ENCODE measurements at places on chromosomes 12 and 14.
A peak's percentile ranks its signal among the peaks of the same experiment; 100 is the strongest.

DNA sequence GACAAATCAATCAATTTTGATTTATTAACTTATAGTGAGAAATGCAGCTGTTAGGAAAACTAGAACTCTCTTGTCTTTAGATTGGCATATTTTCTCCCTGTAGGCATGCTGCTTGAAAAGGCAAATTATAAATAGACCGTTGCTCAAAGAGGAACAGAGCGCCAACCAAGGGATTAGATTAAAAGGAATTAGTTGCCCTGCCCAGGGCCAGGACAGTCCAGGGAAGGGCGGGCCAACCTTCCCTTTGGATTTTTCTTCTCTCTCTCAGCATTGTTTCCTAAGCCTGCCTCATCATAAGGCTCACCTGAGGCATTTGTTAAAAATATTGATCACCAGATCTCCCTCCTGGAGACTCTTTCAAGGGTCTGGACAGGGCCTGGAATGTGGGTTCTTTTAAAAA is 8.6 kb downstream of the CIPC start:
- peaks cover 1% of the 10 kb centered on the region for H3K4me1 ChIP-seq
- DNase-seq = no peak
- no peak overlapping the region for H3K4me3 ChIP-seq
- H3K27ac ChIP-seq = no peak overlapping the region

DNA sequence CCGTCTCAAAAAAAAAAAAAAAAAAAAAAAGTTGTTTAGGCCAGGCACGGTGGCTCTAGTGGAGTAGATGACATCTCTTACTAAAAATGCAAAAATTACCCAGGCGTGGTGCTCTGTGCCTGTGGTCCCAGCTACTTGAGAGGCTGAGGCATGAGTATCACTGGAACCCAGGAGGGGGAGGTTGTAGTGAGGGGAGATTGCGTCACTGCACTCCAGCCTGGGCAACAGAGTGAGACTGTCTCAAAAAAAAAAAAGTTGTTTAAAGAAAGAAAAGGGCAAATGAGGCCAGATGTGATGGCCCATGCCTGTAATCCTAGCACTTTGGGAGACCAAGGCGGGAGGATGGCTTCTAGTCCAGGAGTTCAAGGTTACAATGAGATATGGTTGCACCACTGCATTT is 36.6 kb upstream of the SPPL3 start:
- no peak overlapping the region for H3K4me3 ChIP-seq
- no peak for DNase-seq
- peaks cover 33% of the 10 kb centered on the region for H3K27me3 ChIP-seq
- peaks cover 1% of the 10 kb centered on the region for H3K4me1 ChIP-seq
- H3K27ac ChIP-seq = no peak overlapping the region

DNA sequence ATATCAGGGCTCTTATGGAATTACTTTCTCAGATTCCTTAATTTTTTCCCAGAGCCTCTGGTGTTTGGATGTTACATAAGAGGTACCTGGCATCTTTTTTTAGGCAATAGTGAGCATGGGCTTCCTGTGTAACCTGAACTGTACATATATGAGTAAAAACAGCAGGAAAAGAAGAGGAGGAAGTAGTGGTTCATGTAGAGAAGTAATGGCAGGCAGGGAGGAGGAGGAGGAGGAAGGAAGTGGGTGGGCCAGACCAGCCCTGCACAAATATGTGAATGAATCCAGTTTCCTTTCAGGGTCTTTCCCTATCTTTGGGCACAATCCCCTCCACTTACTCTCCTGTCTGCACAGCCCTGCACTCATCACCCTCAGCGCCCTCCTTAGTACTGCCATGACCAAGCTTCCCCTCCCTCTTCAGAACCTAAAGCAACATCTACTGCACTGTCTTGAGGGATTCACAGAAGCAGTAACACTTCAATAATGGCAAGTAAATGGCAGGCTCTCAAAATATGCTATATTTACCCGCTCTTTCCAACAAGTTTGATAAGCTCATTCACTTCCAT is 40.9 kb upstream of the GSG1 start:
- H3K27ac ChIP-seq = no peak overlapping the region
- peaks cover 7% of the 10 kb centered on the region for H3K4me1 ChIP-seq
- no peak overlapping the region for H3K4me3 ChIP-seq
- DNase-seq = no peak
- no peaks in the 10 kb centered on the region for H3K36me3 ChIP-seq
- H3K27me3 ChIP-seq = peaks cover 6% of the 10 kb centered on the region

- H3K4me1 ChIP-seq = peaks cover 49% of the 10 kb centered on the region
- no peaks in the 10 kb centered on the region for H3K27me3 ChIP-seq
- H3K27ac ChIP-seq = peak overlapping the region; percentile 80
- peak overlapping the region; percentile 1 for H3K4me3 ChIP-seq
These were observed 12.4 kb downstream of the MTRFR start for GRCh38 chr12:123245678-123246077.

DNA sequence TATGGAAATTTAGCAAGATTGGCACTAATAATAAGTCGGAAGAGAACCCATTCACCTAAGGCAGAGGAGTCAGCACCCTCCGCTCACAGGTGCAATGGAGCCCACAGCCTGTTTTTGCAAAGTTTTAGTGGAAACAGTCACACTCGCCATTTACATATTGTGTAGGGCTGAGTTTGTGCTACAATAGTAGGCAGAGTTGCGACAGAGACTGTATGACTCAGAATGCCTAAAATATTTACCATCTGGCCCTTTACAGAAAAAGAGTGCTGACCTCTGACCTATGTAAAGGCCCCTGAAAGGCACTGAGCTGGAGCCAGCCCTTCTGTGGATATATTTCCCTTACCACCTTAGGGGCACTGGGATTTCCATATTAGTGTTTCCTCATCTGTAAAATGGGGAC is 79.0 kb downstream of the PRIMA1 start:
- DNase-seq = no peak
- H3K27ac ChIP-seq = no peak overlapping the region
- no peak overlapping the region for H3K4me3 ChIP-seq

- DNase-seq = no peak
- H3K36me3 ChIP-seq = no peaks in the 10 kb centered on the region
- H3K27me3 ChIP-seq = peaks cover 38% of the 10 kb centered on the region
- H3K4me1 ChIP-seq = peaks cover 2% of the 10 kb centered on the region
- no peak overlapping the region for H3K27ac ChIP-seq
- no peak overlapping the region for H3K4me3 ChIP-seq
These were observed 22.4 kb downstream of the LHX5 start for GRCh38 chr12:113449299-113449698.

- peak within 1 kb of the TSS; percentile 89 for H3K4me3 ChIP-seq
- H3K36me3 ChIP-seq = no peaks in the 10 kb centered on the region
- H3K4me1 ChIP-seq = peaks cover 28% of the 10 kb centered on the region
- peak; percentile 55 for DNase-seq
These were observed at the start of gene CLIP1 for GRCh38 chr12:122421821-122422729. Gene CLIP1, minus strand, starts transcription at chr12:122422669. Its CDS starts 42,217 bp downstream, at chr12:122380452.

DNA sequence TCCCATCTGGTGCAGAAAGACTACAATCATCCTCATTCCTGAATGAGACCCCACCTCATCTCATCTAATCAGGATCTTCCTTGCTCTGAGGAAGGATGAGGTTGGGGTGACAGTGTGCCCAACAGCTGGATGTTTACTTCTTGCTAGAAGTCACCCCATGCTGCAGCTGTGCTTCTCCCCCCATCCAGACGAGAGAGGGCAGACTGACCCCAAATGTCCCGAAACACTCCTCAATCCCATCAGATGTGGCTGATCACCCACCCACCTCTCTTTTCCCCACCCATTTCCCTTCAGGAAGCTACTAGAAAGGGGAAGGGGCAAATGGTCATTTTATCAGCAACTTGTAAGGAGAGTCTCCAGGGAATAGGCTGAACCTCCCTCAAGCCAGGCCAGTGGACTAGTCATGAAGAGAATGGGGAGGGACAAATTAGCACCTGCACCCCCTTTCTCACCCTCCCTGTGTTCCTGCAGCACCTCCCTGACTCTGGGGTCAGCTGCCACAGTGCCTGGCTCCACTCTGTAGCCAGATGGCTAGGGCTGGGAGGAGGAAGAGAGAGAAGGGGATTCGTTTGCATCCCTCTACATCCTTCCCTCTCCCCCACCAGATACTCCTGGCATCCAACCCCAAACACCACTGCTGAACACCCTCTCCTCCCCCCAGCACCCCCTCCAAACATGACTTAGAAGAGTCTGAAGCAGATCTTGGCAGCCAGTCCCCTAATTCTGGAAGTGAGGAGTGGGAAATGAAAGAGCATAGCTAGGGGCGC is 2.8 kb upstream of the BAZ2A start:
- no peaks in the 10 kb centered on the region for H3K27me3 ChIP-seq
- H3K4me3 ChIP-seq = peak overlapping the region; percentile 100
- peaks cover 49% of the 10 kb centered on the region for H3K36me3 ChIP-seq
- peak overlapping the region; percentile 84 for H3K27ac ChIP-seq

- peak overlapping the region; percentile 95 for H3K4me3 ChIP-seq
- DNase-seq = no peak
- H3K27me3 ChIP-seq = no peaks in the 10 kb centered on the region
- peak overlapping the region; percentile 96 for H3K27ac ChIP-seq
- H3K36me3 ChIP-seq = peaks cover 25% of the 10 kb centered on the region
These were observed 414.5 kb downstream of the PCNX1 start for GRCh38 chr14:71321574-71322315.

DNA sequence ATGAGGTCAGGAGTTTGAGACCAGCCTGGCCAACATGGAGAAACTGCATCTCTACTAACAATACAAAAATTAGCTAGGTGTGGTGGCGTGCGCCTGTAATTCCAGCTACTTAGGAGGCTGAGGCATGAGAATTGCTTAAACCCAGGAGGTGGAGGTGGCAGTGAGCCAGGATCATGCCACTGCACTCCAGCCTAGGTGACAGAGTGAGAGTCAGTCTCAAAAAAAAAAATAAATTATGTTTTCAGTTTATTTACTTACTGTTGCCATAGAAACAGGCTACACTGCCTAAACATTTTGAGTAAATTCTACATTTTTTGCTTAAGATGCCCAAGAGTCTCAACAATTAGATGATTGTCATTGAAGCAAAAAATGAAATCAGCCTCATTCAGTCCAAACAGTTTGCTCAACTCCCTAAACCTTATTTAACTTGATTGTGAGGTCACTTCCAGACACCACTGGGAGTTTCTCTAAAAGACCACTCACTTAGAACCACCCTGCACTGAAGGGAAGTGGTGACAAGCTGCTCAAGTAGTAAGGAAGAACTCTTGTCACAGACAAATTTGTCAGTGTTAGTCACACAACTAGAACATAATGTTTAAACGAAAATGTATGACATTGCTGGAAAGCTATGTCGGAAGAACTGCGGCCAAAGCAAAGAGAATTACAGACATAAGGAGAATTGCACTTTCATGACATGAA is 9.8 kb upstream of the GNPNAT1 start:
- no peak overlapping the region for H3K27ac ChIP-seq
- H3K4me1 ChIP-seq = peaks cover 9% of the 10 kb centered on the region
- no peaks in the 10 kb centered on the region for H3K36me3 ChIP-seq
- DNase-seq = no peak

- no peaks in the 10 kb centered on the region for H3K27me3 ChIP-seq
- H3K27ac ChIP-seq = peak overlapping the region; percentile 60
- no peaks in the 10 kb centered on the region for H3K4me1 ChIP-seq
- no peak for DNase-seq
- H3K36me3 ChIP-seq = no peaks in the 10 kb centered on the region
These were observed 1441.4 kb downstream of the AACS start for GRCh38 chr12:126506426-126507182.

DNA sequence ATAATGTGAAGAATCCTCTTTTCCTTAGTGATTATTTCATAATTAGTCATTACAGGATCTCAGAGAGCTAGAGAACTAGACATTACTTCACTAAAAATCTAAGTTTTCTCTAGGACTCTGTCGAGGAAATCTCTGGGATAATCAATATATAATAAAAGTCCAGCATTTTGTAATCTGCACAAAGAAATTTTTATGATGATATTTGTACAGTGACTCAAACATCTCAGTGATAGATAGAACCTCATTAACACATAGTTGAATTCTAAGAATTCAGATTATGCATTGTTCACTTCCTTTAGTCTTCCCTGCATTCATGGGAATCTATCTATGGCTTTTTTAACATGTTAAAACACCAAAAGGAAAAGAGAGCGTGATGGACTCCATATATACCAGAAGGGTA is 11.0 kb downstream of the ITPR2 start:
- no peak overlapping the region for H3K4me3 ChIP-seq
- DNase-seq = no peak
- H3K4me1 ChIP-seq = peaks cover 9% of the 10 kb centered on the region
- no peaks in the 10 kb centered on the region for H3K36me3 ChIP-seq
- H3K27ac ChIP-seq = no peak overlapping the region
- H3K27me3 ChIP-seq = no peaks in the 10 kb centered on the region

GRCh38 chr14:101066826-101067510 is 163.4 kb upstream of the RTL1 start:
- H3K4me3 ChIP-seq = no peak overlapping the region
- H3K4me1 ChIP-seq = no peaks in the 10 kb centered on the region
- peaks cover 14% of the 10 kb centered on the region for H3K27me3 ChIP-seq
- H3K36me3 ChIP-seq = no peaks in the 10 kb centered on the region

DNA sequence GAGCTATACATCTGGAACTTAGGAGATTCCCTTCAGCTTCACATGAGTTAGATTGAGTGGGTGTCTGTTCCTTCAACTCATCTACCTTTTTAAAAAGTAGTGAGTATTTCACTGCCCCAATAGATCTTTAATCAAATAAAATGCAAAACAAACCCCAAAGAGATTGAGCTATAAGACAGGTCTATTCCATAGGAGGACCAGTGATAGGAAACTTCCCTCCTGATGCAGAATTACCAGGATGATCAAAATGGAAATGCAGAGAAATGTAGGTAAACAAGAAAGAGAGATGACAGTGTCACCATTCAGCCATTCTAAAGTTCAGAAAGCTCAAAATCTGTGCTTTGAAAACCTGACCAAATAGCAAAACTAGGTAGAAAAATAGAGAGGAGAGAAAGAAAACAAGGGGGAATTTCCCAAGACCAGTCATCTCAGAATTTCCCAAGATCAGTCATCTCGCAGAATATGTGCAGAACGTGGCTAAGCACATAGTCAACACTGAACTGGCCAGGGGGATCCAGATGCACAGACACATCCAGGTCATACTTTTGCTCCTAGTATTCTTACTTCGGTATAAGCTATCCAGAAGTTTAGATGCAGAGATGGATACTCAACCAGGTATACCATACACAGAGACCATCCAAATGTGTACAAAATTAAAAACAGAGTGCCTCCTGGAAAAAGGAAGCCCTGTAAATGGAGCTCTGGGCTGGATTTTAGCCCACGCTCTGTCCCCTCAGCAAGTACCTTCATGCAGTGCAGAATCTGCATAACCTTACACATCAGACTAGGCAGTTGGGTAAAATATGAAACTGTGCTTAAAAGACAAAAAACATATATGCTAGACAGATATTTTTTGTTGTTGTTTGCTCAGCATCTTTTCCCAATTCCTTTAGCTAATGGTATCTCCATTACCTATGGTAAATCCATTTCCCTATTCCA is 27.4 kb downstream of the SLC41A2 start:
- no peaks in the 10 kb centered on the region for H3K4me1 ChIP-seq
- no peaks in the 10 kb centered on the region for H3K36me3 ChIP-seq
- no peak for DNase-seq
- no peak overlapping the region for H3K27ac ChIP-seq
- no peak overlapping the region for H3K4me3 ChIP-seq
- no peaks in the 10 kb centered on the region for H3K27me3 ChIP-seq
